Substantia nigra (tissue), 51 donors: ENCODE measurements at places on chromosomes 2 and 18.

- no peak for DNase-seq
Measured at GRCh38 chr18:62625019-62625418, 90.3 kb upstream of the PHLPP1 start.

DNA sequence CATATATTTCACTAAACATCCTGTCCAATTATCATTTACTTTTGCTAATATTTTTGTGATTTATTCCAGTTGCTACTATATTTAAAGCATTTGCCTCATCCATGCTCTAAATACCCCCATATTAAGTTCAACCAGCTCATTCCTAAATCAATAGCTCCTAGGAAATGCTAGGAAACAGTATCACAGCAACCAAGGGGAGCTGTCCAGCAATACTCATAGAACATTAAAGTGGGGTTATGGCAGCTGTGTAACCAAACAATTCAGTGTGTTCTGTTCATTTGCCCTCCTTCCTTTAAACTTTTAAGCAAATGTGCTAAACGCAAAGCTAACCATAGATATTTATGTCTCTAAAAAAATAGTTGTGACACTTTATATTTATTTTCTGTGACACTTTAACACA lies 41.1 kb downstream of the ACVR1C start:
- no peak for DNase-seq

- no peak for DNase-seq
Measured at GRCh38 chr2:105139556-105140239, 101.8 kb downstream of the MRPS9 start.

GRCh38 chr2:128488434-128488833 lies 169.8 kb upstream of the HS6ST1 start:
- no peak for DNase-seq

DNA sequence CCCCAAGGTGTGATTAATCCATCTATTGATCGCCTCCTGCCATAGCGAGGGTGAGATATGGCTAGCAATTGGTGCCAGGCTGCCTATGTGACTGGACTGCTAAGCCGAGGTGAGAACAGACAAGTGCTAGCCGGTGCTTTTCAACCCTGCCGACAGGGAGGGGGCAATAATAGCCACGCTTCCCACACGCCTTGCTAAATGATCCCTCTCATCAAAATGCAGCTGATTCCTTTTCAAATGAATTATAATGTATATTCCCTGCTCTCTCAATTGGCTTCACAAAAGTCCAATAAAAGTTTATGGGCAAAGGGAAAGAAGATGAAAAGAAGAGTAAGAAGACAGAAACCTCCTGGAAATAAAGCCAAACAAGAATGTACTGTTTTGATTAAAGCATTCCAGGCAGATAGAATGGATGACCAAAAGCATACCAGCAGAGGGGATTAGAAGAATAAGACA lies 235.6 kb downstream of the ICOS start:
- no peak for DNase-seq

GRCh38 chr2:163856941-163857340 lies 121.1 kb upstream of the FIGN start:
- DNase-seq: no peak

DNA sequence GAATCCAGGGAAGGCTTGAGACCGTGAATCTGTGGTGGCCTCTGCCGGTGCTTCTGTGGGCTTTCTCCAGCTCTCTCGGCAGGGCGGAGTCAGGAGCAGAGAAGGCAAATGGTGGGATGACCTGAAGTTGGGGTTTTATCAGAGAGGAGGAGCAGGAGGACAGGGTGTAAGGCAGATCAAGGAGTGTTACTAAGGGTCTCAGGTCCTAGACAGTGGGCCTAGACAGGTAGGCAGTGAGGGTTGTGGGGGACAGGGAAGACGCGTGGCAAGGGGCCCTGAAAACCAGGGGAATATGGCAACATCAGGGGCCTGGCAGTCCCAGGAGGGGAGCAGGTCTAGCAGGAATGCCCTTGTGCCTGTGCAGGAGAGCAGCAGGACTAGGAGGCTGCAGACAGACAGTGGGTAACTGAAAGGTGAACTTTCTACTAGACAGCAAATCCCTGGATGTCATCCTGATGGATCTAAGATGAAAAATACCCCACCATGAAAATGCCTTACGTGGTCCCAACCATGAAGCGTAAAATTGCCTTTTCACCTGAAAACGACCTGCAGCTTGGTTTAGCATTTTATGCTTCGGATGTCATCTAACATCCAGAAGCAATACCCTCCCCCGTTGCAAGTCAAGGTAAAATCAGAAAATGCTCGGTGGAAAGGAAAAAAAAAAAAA lies 42.1 kb downstream of the SRSF7 start:
- no peak for DNase-seq

DNA sequence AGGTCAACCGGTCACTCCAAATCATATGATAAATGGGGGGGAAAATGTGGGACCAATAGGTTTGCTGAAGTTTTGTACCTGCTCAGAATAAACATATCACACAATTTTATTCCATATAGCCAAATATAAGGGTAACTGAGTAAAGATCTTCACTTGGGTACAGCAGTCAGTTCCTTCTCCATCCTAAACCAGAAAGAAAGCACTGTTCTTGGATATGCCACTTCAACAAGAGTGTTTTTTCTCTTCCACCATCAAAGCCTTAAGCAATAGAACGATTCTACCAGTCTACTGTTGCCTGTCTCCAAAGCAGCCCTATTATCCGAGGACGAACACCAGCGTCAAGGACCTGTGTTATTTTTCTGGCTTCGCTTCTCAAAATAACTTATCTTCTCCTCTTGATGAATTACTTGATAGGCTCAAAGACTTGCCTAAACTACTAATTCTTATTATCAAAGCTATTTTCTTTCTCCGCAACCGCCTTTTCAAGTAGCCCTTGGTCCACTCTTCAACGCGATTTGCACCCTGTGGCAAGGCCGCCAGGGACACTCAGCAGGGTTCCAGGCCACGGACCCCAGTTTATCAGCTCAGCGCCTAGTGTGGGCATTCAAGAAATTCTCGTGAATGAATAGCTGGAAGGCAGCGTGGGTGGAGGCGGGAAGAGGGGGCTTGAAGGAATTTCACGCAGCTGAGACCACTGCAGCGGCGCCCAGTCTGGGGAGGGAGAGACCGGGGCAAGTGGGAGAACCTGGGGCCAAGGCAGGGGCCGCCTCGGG lies 646 bp downstream of the ALS2 start:
- no peak for DNase-seq

DNA sequence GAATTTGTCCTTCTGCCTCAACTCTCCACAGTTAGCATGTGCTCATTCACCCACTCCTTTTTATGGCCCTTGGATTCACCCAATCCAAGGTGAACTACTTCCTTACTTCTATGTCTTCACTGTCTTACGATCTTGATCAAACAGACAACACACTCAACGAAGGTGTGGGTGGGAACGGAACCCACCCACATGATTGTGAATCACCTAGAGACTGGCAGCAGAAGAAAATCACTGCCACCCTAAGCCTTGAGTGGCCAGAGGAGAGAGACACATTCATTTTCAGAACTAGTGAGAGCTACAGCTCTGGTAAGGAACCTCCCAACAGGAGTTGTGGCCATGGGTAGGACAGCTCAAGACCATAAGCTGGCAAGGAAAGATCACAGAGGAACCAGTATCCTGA lies 194.3 kb downstream of the PLCL1 start:
- DNase-seq: no peak

DNA sequence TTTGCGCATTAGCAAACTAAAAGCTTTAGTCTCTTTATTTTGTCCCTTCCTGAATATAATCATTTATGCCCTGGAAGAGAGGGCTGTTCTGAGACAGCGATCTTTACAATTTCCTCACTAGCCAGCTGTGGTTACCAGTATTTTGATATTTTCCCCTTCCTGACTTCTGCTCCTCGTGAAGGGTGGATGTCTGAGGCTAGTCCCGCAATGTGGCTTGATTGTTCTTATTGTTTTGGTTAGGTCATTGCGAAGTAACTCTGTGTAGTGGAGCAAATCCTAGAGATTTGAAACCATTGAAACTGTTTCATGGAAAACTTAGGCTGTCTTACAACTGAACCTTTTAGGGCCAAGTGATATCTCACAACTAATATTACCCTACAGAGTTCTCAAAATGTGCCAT lies 2.4 kb downstream of the MRPL33 start:
- DNase-seq: no peak

DNA sequence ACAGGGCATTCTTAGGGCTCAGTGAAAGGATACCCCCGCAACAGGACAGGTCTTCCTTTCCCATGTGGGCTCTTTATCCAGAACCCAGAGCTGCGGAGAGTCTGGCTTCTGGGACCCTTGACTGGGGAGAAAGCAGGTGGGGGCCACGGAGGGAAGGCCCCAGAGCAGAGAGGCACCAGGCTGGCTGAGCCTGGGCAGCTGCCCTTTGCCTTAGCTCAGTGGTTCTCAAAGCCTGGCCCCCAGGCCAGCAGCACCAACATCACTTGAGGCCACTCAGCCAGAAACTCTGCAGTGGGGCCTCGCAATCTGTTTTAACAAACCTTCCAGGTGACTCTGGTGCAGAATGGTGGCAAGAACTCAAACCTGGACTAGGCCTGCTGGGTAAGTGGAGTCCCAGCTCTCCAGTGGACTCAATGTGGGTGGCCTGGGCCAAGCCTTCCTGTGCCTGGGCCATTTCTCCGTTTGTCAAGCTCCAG lies 1.6 kb upstream of the TMEM37 start:
- DNase-seq: no peak

DNA sequence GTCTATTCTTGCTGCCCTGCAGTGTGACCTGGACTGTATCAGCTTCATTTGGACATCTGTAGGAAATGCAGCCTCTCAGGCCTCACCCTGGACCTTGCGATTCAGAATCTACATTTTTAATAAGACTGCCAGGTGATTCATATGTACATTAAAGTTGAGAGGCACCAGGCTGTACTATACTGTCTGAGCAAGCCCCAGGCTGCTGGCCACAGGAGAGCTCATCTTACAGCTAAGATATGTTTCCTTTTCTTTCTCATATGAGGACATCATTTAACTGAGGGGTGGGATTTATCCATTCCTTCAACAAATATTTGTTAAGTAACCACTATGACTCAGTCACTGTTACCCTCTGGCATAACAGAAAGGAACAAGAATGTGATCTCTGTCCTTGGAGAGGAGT lies 78.2 kb upstream of the GCFC2 start:
- no peak for DNase-seq

- DNase-seq: no peak
Measured at GRCh38 chr2:71827973-71828372, 319.7 kb downstream of the CYP26B1 start.

GRCh38 chr2:196307775-196308305 lies 136.5 kb upstream of the STK17B start:
- DNase-seq: no peak

DNA sequence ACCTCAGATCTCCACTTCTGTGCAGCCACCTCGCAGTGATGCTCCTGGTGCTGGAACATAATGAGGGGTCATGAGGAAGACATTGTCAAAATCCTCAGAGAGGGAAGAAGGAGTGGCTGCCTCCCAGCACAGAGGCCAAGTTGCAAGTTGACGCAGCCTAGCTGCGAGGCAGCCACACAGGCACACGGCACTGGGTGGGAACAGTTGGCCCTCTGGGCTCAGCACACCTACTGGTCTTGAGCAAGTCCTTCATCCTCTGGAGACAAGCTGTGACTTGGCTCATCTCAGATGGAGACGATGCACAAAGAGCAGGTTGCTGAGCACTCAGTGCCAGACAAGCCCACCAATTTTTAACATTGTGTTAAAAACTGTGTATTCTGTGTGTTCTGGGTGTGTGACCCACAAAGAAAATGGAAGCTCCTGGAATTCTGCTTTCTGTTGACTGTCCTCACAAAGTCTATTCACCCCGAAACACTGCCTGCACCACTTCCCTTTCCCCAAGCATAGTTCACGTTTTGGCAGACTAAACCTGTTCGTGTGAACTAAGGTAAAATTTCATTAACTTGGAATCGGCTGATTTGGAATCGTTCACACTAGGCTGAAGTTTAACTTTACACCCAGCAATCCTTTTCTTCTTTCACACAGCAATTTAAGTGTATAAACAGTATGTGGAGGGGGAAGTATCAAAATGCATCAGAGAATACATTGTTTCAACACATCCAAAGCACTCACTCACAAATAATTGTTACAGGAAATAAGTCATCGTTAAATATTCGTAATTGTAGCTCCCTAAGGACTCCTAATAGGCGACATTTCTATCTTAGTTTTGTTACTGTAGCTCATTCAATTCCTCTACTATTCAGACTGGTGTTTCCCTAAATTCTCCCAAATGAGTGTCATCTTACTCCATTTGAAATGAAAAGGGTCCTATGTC lies 266.6 kb upstream of the ID2 start:
- no peak for DNase-seq

- no peak for DNase-seq
Measured at GRCh38 chr2:120261387-120262006, 8.8 kb downstream of the RALB start.

- no peak for DNase-seq
Measured at GRCh38 chr2:37593024-37593423, 78.4 kb downstream of the CDC42EP3 start.

DNA sequence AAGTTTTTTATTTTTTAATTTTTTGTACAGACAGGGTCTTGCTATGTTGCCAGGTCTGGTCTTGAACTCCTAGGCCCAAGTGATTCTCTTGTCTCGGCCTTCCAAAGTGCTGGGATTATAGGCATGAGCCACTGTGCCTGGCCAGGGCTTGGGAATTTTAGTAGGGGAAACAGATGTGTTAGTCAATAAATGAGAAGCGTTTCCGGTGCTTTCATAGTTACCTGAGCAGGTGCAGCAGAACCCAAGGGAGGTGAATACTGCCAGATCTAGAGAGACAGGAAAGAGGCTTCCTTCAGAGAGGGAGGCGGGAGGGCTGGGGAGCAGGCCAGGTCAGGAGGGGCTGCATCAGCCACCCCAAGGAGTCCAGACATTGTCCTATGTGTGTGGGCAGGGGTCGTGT lies 30.5 kb upstream of the IMPA2 start:
- no peak for DNase-seq

DNA sequence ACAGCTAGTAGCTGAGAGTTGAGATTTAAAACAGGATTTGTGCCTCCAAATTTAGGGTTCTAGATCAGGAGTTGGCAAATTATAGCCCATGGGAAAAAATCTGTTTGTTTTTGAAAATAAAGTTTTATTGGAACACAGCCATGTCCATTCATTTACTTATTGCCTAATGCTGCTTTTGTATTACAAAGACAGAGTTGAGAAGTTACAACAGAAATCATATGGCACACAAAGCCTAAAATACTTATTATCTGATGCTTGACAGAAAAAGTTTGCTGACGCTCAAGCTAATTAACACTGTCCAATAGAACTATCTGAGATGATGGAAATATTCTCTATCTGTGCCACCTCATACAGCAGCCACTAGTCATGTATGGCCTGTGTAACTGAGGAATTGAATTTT lies 229.1 kb upstream of the RASGRP3 start:
- no peak for DNase-seq

GRCh38 chr18:40529478-40529877 lies 1425.6 kb upstream of the PIK3C3 start:
- no peak for DNase-seq
